ENCODE measurements at places on chromosomes 11 and 22.

- DNase-seq = no peak
Measured at GRCh38 chr22:22955276-22955798, 67.7 kb downstream of the IGLL5 start.

GRCh38 chr11:61968758-61969390 is 1.4 kb upstream of the FTH1 start:
- no peak for DNase-seq

GRCh38 chr22:25508761-25509321 is 55.6 kb upstream of the GRK3 start:
- DNase-seq = no peak

GRCh38 chr11:69030301-69030700 is 17.3 kb upstream of the MRGPRF start:
- no peak for DNase-seq

DNA sequence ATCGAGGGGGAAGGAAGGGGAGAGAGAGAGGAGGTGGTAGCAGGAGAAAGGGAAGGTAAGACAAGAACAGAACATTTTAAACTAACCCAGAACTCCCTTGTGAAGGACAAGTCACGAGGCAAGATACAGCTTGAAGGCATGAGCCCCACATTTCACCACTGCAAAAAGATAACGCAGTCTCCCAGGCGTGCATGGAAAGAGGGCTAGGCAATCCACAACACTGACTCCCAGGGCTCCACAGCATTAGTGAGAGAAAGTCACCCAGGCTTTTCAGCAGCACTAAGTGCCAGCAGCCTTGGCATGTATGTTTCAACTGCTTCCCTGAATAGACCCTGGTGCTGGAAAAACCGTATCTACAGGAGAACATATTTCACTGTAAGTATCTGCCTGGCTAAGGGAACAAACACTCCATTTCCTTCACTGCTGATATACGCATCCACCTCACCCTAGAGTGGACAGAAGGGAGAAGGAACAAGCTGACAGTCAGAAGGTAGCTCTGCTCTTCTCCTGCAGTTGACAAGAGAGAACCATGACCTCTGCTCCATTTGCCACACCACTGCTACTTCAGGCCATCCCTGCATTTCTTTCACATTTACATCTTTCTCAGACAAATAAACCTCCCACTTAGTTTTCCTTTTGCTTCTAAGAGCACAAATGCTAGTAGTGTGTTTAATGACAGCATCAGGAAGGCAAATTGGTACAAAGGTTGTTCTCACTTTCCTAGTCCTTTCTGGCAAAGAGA is 87.9 kb downstream of the AMBRA1 start:
- no peak for DNase-seq

DNA sequence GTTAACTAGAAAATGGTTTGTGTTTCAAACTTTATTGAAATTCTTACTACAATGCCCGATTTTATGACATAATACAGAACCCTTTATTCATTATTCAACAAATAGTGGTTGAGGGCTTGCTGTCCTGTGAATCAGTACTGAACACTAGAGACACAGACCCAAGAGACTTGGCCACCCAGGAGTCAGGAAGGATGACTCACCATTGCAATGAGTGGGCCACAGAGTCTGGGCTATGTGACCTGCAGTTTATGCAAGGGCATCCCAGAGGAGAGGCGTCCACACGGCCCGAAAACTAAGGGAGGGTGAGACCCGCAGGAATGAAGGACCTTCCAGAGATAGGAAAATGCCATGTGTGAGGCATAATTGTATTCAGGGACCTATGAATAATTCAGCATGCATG is 143.8 kb upstream of the DDI1 start:
- no peak for DNase-seq

GRCh38 chr11:63768237-63769041 is at the start of gene ZFTA:
ZFTA (minus strand) TSS chr11:63768775; CDS start chr11:63768622, 153 bp downstream.
- no peak for DNase-seq

GRCh38 chr22:20312396-20313191 is 7.3 kb downstream of the DGCR6L start:
- no peak for DNase-seq

Measured in GOT3 (cell line).